Fibroblast of skin of abdomen (primary cell): ENCODE measurements at places on chromosomes 3 and 15.

DNA sequence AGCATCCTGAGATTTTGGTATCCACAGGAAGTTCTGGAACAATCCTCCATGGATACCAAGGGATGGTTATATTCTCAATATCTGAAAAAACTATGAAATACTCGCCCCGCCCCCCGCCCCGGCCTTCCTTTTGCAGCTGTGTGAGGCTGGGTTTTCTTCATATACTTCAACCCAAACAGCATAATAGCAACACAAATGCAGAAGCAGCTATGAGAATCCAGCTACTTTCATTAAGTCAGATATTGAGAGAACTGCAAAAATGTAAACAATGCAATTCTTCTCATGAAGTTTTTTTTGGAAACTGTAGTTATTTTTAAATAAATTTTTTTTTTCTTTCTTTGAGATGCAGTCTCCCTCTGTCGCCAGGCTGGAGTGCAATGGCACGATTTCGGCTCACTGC, 10.9 kb upstream of the IDH2 start:
- DNase-seq: no peak

DNA sequence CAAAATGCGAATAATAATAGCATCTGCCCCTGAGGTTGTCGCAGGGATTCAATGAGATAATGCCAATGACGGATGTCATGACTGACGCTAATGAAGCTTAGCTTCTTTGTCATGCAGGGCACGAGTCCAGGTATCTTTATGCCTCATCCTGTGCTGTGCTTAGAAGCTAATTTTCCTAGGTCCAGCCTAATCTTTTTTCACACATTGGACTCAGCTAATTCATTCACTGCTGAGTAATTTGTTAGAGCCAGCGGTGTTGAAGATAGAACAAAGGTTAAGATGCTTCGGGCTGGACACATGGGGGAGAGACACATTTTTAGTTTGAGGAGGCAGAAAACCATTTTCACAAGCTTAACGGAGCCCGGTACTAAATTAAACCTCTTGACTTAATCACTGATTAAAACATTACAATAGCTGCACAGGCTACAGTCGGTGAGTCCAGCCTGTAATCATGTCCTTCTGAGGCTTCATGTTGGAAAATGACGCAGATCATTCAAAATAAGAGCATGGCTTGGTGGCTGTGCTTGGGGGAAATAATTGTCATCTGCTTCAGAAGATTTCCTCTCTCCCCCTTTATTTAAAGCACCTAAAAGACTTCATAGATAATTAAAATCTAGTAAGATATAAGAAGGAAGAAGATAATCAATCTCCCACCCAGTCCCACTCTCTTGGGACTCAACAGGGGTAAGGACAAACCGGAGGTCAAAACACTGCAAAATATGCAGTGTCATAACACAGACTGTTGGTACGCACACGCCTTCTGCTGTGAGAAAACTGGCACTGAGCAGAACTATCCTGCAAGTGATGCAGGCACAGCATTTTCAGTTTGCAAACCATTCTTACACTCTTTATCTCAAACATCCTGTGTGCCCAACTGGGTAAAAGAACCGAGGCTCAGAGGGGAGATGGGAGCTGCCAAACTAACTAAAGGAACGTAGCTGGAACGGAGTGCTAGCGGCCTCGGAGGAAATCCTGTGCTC, 3.3 kb upstream of the CCDC174 start:
- no peak for DNase-seq

- DNase-seq: peak; percentile 10
Observed at GRCh38 chr3:136546720-136547119, 205.5 kb downstream of the STAG1 start.

DNA sequence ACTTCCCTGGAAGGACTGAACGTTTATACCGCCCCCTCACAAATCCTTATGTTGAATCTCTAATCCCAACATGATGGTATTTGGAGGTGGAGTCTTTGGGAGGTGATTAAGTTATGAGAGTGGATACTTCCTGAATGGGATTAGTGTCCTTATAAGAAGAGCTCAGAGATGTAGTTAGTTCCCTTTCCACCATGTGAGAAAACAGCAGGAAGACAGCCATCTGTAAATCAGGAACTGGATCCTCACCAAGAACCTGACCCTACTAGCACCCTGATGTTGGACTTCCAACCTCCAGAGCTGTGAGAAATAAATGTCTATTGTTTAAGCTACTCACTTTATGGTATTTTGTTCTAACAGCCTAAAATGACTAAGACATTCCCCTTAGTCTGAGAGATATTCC, 33.3 kb upstream of the SACM1L start:
- DNase-seq: peak; percentile 29

- no peak for DNase-seq
Observed at GRCh38 chr3:40278791-40279190, 30.7 kb upstream of the EIF1B start.
